ENCODE measurements at places on chromosomes 4 and X.

DNA sequence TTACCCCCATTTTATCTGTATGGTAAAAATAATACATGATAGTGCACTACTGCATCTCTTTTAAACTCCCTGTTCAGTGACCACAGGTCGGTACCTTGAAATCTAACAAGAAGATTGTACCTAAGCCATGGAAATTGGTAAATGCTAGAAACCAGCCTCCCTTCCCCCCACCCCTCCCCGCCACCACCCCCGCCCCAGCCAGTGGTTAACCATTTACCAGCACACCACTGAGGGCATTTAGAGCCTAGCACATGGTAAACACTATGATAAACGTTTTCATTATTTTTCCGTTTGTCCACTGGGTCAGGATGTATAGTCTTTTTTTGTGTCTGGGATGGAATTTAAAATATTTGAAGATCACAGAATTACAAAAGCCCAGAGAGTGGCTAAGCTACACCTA lies 703 bp upstream of the FTSJ1 start:
- no peak for DNase-seq

- no peak for DNase-seq
Measured at GRCh38 chr4:99381588-99382175, 29.1 kb upstream of the ADH1C start.

- no peak for DNase-seq
Measured at GRCh38 chrX:57681341-57681740, 1.3 kb upstream of the NLRP2B start.

GRCh38 chr4:8774071-8774470 lies 97.6 kb downstream of the HMX1 start:
- DNase-seq = no peak

DNA sequence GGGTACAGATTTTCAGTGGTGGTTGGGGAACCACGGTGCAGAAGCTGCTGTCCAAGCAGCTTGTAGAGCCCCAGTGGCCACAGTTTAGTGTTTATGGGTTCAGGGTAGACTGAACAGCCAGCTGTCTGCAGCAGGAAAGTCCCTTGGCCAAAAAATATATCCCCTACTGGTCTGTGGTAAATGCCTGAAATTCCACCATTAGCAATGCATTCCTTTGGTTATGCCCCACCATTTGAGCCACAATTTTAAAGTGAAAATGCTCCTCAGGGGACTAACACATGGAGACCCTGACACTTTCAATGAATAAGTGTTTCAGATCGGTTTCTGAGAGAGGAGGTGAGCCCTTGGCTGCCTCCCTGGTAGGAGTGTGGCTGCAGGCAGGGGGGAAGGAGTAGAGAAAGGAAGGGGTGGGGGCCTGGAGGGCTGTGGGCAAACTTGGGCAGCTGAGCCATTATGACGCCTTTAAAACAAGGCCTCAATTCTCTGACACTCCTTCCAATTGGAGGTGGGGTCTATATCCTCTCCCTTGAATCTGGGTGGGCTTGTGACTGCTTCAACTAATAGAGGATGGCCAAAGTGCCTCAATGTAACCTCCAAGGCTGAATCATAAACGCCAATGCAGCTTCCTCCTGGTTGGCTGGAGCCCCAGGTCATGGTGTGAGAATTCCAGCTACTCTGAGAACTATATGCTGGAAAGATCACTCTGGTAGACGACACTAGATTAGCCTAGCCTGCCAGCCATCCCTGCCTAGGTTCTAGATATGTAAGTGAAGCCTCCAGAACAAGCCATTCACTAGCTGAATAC lies 75.8 kb upstream of the ATP6AP2 start:
- DNase-seq = no peak

DNA sequence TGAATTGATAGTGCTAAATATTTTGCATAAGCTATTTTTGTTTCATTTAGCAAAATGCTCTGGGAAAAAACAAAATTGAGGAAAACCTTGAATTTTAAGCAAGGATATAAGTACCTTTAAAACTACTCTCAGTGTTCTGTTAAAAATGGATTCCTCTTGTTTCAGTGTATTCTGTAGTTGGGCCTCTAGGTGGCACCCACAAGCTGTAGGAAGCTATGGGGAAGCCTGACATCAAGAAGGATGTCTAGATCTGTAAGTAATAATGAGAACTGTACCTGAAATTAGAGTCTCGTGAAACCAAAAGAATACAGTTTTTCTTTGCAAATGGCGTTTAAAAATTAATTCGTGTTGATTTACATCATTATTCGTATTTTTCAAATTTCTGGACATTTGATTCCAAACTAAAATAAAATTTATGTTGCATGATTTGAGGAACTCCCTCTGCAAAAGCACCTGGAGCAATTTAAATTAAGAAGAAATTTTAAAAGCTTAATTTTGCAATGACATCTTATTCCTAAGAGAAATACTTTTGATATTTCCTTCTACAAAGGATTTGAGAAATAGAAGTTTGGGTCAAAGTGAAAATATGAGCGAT lies 51.2 kb downstream of the TMPRSS11E start:
- DNase-seq = no peak

DNA sequence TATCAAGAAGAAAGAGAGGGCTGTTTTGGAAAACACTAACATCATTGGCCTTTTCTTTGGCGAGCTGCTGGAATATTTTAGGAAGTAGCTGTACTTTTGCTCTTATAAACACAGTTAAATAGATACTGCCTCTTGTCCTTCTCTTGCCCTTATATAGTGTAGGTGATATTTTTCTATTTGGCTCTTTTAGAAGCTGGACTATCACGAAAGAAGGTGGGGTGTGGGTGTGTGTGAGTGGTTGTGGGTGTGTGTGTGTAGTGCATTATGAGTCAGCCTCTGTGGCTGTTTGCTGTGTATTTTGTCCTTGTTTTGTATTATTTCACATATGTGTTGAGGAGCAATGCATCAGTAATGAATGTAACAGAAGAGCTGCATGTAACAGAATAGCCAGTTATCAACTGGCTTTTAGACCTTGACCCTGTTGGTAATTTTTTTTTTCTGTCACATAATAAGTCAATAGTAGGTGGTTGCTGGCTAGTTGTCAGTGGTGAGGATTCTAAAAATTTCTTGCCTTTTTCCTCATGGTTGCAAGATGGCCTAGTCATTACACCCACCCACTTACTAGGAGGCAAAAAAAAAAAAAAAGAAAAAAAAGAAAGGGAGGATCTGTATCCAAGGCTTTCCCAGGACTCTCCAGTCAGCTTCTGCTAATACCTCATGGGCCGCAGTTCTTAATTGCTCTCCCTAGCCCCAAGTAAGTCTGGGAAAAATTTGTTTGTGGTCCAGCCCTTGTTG lies 23.8 kb downstream of the ARHGAP10 start:
- no peak for DNase-seq

DNA sequence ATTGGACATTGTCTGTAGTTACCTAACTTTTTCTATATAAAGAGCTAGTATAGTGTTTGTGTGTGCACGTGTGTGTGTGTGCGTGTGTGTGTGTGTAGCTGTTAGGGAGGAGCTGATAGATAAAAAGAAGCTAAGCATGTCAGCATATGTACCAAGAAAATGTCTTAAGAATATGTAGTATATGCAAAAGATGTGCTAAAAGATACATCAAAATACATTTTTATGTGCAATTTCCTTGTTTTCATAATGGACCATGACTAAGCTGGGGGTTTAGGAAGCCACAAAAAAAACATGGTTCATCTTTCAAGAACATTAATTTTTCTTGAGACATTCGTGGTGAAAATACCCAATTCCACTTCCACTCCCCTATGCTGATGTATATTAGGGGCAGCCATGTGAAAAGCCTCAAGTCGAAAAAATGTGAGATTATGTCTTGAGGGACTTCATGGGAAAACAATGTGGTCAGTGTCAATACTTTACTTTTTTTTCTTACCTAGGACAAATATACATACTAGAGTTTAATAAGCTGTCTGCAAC lies 1599.7 kb downstream of the ARAP2 start:
- no peak for DNase-seq
